ENCODE measurements at places on chromosomes 5 and 9.

- no peak for DNase-seq
These were observed 13.2 kb upstream of the CEL start for GRCh38 chr9:133048595-133048994.

DNA sequence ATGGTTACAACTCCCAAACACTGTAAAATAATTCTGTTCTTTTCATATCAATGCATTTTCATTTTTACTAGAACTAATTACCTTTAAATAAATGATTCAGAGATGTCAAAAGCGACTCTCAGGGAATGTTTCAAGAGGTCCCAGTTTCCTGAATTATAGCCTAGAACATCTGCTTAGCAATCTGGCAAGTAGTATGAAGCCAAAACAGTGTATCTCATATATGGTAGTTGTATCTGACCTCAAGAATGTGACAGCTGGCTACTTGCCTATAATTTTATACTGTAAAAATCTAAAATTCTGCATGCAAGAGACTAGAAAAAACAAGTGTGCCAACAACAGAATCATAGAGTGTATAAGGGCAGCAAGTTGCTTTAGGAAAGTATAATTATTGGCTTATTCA lies 187.7 kb upstream of the POU5F2 start:
- no peak for DNase-seq

GRCh38 chr9:134488331-134489280 lies 153.0 kb upstream of the COL5A1 start:
- no peak for DNase-seq

- no peak for DNase-seq
These were observed 163.7 kb downstream of the ESM1 start for GRCh38 chr5:54821445-54822323.
